ENCODE measurements at places on chromosomes 3 and 15.

GRCh38 chr15:99059010-99059981, 45.6 kb upstream of the SYNM start:
- peak; percentile 73 for DNase-seq

DNA sequence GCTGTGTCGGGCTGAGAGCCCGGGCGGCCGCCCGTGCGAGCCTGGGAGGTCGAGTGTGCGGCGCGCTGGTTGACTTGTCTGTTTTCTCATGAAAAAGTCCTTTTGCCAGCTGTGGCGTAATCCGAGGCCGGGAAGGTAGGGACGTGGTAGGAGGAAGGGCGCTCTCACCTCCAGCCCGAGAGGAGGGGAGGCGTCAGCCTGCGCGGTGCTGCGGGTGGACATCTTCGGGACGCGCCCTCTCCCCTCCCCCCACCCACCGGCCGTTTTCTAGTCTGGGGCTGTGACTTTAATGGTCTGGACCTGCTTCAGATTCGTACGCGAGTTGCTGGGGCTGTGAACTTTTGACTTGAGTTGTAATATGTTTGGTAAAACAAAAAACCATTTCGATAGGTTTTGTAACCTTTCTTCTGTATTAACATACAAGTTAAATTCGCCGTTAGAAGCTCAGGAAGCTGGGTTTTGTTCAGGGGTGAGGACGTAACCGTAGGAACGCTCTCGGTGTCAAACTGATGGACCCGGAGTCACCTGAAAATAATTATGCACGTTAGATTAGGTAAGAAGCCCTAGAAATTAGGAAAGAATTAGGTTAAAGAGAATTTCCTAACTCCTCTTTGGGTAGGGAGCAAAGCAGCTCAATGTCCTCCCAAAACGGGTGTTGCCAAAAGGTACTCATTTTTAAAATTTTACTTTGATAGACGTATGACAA, 762 bp downstream of the NCK1 start:
- DNase-seq: no peak

DNA sequence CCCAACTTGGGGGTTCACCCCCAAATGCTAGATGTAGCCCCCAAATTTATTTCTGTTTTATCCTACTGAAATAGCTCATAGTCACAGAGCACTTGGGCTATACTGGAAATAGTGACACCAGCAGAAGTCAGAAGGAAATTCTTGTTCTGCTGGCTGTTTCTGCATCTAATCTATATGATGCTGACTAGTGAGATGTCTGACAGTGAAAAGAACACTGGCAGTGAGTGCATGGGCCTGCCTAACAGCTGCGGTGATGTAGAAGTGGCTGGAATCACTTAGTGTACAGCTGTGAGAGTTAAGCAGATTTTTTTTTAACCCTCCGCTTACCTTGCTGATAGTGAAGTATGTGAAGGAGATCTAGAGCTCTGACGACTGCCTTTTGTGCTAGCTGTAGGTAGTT, 14.0 kb downstream of the TTC14 start:
- DNase-seq: no peak

GRCh38 chr3:17605032-17605431, 137.4 kb downstream of the TBC1D5 start:
- DNase-seq: no peak

GRCh38 chr3:140146668-140147067, 211.7 kb downstream of the CLSTN2 start:
- no peak for DNase-seq

DNA sequence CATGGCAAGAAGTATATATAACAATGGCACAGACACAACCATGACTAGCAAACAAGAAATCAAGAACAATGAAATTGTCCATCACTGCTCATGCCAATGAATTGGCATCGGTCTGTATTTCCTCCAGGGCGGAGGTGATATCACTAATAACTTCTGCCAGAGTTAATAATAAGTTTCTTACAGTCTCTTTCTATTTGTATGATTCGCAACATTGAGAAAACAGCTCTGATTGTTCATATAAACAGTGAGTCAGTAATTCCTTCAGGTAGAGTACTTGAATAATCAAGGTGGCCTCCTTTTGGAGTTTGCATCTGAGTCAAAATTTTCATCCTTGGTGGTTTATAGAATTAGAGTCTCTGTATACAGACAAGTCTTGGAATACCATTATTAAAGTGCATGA, 8.3 kb upstream of the SPICE1 start:
- DNase-seq: no peak

GRCh38 chr3:71339049-71339448, 244.5 kb downstream of the FOXP1 start:
- no peak for DNase-seq

GRCh38 chr3:187943677-187944389, 198.6 kb upstream of the BCL6 start:
- no peak for DNase-seq

- no peak for DNase-seq
These were observed 32.4 kb downstream of the DZIP1L start for GRCh38 chr3:138082992-138083386.

- no peak for DNase-seq
These were observed 209.5 kb downstream of the EBLN2 start for GRCh38 chr3:73270839-73271483.

- no peak for DNase-seq
These were observed 226.2 kb upstream of the TP63 start for GRCh38 chr3:189404797-189405484.

GRCh38 chr15:93974804-93975481, 256.4 kb upstream of the MCTP2 start:
- DNase-seq: no peak

- DNase-seq: no peak
These were observed 218.5 kb downstream of the ITPR1 start for GRCh38 chr3:4711680-4711992.

DNA sequence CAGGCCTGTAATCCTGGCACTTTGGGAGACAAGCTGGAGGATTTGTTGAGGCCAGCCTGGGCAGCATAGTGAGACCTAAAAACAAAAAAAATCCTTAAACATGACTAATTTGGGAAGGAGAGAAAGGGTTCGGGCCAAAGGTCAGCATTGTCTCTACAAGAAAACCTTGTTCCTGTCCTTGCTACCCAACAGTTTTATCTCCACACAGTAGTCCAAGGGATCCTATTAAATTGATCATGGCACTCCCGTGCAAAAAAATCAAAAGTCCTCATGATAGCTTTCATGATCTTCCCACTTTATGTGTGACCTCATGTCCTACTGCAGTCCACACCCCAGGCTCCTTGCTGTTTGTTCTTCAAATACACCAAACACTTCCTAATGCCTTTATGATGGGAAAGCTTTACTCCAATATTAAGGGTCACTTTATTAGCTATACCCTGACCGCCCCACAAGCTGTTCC, 4.2 kb downstream of the RPL15 start:
- no peak for DNase-seq

- no peak for DNase-seq
These were observed 114.7 kb downstream of the LRRC28 start for GRCh38 chr15:99366013-99366412.

- DNase-seq: no peak
These were observed 66.7 kb upstream of the STT3B start for GRCh38 chr3:31465999-31466398.

GRCh38 chr3:68249265-68249664, 594.9 kb upstream of the SUCLG2 start:
- no peak for DNase-seq

GRCh38 chr15:40342416-40343320, 1.9 kb upstream of the CCDC9B start:
- no peak for DNase-seq

GRCh38 chr3:128784232-128784631, 58.2 kb downstream of the RAB7A start:
- DNase-seq: peak; percentile 28

DNA sequence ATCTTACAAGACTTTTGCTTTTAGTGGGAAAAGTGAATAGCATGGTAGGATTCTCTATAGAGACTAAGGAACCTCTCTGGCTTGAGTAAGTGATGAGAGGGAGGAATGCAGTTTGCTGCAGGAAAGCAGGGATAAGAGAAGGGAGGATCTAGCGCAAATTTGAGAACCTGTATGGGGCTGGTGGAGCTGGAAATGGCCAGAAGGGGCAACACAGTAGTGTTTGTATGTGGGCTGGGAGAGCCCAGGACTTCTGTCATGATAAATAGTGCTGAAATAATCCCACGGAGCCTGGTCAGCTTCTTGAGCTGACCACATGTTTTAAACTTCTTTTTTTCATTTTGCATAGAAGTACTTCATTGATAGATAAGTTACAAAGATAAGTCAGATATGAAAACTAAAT, 11.2 kb upstream of the SHC4 start:
- DNase-seq: no peak

DNA sequence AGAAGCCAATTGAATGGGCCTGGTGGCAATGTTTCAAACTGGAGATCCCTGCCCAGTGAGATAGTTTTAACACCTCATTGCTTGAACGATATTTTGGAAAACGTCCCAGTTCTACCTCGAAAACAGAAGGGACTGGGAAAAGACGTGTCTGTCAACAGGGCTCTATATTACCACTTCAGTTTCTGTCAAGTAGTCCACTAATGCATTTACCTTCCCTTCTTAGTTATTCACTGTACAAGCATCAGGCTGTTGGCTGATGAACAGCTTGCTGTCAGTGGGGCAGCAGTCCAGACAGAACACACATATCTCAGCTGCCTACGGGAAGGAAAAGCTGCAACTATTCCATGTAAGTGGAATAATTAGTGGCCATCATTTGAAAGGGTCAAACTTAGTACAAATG, 794.7 kb upstream of the GBE1 start:
- no peak for DNase-seq

DNA sequence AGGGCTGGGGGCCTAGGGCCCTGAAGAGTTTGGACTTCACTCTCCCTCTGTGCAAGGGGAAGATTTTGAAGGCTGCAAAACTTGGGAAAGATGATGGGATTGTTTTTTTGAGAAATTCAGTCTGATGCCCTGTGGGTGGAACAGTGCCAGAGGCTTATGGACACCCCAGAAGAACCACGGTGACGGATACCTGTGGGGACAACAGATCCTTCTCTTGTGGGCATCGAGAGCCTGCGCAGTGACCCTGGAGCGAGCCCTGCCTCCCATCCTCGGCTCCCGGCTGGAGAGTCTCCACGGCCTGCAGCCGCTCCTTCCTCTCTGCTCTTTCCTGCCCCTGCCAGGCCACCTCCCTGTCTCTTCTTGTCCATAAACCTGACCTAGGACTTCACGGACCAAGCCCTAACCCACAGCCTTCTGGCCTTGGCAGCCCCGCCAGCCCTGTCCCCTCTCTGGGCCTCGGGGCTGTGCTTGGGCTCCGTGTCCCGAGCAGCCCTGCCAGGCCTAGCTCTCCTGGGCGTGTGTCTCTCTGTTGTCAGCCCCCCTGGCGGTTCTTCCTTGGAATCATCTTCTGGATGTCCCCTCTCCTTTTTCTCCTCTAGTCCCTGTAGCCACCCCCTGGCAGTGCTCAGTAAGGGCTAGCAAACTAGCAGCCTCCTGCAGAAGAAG, 98.4 kb downstream of the VGLL4 start:
- no peak for DNase-seq

GRCh38 chr3:134552784-134553183, 66.9 kb downstream of the CEP63 start:
- no peak for DNase-seq

DNA sequence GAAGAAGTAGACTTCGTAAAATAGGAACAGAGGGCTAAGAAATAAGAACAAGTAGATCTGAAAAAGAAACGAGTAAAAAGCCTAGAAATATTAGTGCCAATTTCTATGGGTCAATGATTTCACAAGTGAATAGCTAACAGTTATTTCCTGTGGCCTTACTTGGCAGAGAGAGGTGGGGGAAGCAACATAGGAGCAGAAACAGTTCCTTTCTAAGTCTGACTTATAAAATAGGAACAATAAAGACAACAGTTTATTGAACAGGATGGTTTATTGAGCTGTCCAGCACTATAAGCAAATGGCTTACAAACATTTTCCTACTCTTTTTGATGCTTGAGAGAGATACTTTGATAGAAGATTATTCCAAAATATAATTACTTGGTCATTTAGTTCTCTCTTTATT, 37.9 kb downstream of the AGTR1 start:
- no peak for DNase-seq

DNA sequence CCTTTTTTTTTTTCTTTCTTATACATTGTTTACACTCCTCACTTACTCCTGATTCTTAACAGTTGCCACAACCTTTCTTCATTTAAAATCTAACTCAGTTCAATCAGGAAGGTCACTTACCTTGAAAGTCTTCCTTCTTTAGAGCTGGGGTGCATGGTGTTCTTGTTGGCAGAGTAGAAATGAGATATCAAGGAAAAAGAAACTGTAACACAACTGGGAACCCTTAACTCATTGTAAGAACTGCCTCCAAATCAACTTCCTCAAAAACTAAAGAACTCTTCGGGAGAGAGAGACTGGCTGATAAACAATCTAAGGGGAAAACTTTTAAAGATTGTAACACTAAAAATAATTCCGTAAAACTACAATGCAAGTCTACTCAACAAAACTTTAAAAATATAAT, 1.4 kb upstream of the APPL1 start:
- no peak for DNase-seq

GRCh38 chr3:183551930-183552329, 3.6 kb downstream of the KLHL6 start:
- no peak for DNase-seq

GRCh38 chr3:18135060-18135814, 289.9 kb downstream of the SATB1 start:
- DNase-seq: no peak

GRCh38 chr3:103825586-103825985, 1390.8 kb downstream of the ZPLD1 start:
- DNase-seq: no peak

GRCh38 chr15:64916365-64916764, 4.7 kb downstream of the ANKDD1A start:
- no peak for DNase-seq
